Activated CD4-positive, alpha-beta memory T cell treated with anti-CD3 and anti-CD28 coated beads for 36 hours (primary cell): ENCODE measurements at places on chromosomes 13 and 19.
A peak's percentile ranks its signal among the peaks of the same experiment; 100 is the strongest.

DNA sequence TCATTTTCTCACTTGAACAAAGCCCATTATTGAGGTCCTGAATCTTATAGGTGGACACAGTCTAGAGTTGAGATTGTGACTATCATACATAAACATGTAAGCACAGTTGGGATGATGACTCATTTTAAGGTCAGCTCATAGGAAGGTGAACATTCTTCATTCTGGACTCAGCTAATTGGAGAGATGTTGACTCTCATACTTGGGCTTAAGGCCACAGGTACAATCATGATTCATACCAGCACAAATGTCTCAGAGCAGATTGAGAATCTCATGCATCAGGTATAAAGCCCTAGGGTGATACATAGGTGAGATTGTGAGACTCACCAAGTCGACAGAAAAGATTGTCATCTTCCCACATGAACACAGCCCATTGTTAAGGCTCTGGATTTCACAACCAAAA, 62.3 kb upstream of the ZNF724 start:
- no peak for DNase-seq

- no peak for DNase-seq
These were observed 483.2 kb downstream of the FGF9 start for GRCh38 chr13:22154041-22154440.

DNA sequence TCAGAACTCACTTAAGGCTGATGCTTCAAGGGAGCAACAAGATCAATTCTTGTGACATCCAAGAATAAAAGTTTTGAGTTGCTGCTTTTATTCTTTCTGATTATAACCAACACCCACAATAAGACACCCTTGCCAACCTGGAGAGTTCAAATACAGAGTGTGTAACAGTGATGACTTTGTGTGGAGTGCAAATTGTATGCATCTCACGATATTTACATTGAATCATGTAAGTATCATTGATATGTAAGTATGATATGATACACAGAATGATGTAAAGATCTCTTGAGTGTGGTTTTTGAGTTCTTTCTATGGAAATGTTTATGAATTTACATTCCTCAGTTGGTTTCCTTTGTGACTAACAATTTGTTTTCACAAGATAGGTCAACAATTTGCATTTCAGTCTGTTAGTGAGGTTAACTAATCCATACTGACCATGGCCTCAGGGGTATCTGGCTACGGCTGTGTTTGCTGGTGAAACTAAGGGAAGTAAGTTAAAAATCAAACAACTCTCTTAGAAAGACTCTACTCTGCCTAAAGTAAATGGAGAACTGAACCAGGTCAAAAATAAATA, 12.4 kb downstream of the LHFPL6 start:
- no peak for DNase-seq

- DNase-seq: no peak
These were observed 56.2 kb downstream of the PEPD start for GRCh38 chr19:33465371-33465770.

GRCh38 chr19:14441041-14441938, 8.2 kb downstream of the PKN1 start:
- DNase-seq: no peak

DNA sequence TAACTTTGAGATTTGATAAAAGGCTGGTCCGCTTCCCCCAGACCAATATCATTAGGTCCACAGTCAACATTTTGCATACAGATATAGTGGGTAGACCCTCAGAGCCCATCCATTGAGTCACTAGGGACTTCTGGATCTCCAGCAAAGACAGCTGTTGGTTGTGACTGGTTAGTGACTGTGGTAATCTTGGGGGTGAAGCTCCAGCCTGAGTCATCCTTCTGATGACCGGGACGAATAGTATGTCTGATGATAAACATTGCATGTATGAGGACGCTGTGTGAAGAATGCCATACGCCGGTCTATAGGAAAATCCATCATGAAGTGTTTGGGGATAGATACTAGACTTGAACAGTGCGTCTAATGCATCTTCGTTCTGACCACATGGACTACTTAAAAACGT, 307.0 kb downstream of the UQCRFS1 start:
- no peak for DNase-seq

GRCh38 chr19:37346091-37346490, 24.8 kb upstream of the ZNF527 start:
- no peak for DNase-seq

DNA sequence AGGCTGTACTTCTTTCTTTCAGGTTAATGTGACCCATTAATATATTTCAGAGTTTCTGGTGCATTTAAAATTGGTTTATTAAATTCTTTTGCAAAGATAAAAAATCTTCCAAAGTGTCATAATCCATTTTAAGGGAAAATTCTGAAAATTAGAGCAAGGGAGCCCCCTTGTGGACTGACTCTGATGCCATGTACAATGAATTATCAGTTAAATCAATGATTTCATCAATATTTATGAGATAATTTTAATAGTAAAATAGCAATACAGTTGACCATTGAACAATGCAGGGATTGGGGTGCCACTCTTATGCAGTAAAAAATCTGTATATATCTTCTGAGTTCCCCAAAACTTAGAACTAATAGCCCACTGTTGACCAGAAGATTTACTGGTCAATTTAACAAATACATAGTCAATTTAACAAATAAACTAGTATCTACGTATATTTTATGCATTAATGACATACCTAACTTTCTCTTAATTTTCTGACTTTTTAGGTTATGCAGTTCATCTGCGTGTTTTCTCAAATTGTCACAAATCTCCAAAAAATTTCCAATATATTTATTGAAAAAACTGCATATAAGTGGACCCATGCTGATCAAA, 479.1 kb upstream of the MIR17HG start:
- no peak for DNase-seq

DNA sequence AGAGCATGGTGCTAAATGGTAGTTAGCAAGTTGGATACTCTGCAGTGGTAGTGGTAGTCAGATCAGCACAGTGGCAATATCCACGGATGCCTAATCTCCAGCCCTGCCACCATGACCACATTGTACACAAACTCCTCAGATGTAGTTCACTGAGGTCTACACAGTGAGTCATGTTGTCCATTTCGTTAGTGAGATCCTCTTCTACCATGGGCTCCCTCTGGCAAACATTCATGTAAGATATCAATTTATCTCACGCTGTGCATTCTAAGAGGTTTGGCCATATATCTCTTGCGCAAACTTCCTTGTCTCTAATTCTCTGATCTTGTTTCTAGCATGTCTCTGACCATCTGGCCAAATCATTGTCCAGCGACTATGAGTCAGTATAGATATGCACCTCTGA, 58.2 kb downstream of the POLR1D start:
- no peak for DNase-seq

GRCh38 chr19:12126707-12127106, 13.4 kb downstream of the ZNF20 start:
- DNase-seq: no peak

GRCh38 chr13:31739226-31739625, at the start of gene RXFP2:
Gene RXFP2 (plus strand): TSS chr13:31739526. CDS start chr13:31739613, 87 bp downstream.
- DNase-seq: no peak

DNA sequence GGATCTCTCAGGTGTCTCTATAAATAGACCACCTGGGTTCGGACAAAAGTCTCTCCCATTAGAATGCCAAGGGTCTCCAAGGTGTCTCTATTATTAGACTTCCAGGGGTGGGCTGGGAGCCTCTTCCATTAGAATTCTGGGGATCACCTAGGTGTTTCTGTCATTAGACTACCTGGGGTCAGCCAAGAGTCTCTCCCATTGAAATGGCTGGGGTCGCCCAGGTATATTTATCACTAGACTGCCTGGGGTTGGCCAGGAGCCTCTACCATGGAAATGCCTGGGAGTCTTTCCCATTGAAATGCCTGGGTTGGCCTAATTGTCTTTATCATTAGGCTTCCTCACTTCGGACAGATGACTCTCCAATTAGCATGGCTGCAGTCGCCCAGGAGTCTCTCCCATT, 1565.5 kb downstream of the UQCRFS1 start:
- no peak for DNase-seq

- peak; percentile 86 for DNase-seq
These were observed 30.2 kb downstream of the C19orf81 start for GRCh38 chr19:50679177-50680125.

DNA sequence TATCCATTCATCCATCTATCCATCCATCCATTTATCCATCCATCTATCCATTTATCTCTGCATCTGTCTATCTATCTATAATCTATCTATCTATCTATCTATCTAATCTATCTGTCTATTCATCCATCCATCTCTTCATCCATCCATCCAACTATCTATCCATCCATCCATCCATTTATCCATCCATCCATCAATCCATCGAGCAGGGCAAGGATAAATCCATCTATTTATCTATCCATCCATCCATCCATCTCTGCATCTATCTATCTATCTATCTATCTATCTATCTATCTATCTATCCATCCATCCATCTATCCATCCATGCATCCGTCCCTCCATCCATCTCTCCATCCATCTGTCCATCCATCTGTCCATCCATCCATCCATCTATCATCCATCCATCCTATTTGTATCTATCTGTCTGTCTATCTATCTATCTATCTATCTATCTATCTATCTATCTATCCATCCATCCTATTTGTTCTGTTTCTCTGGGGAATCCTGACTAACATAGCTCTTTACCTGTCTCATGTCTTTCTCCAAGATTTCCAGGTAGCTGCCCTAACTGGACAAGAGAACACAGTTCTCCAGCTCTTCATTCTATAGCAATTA, 198.1 kb downstream of the FOXO1 start:
- no peak for DNase-seq

DNA sequence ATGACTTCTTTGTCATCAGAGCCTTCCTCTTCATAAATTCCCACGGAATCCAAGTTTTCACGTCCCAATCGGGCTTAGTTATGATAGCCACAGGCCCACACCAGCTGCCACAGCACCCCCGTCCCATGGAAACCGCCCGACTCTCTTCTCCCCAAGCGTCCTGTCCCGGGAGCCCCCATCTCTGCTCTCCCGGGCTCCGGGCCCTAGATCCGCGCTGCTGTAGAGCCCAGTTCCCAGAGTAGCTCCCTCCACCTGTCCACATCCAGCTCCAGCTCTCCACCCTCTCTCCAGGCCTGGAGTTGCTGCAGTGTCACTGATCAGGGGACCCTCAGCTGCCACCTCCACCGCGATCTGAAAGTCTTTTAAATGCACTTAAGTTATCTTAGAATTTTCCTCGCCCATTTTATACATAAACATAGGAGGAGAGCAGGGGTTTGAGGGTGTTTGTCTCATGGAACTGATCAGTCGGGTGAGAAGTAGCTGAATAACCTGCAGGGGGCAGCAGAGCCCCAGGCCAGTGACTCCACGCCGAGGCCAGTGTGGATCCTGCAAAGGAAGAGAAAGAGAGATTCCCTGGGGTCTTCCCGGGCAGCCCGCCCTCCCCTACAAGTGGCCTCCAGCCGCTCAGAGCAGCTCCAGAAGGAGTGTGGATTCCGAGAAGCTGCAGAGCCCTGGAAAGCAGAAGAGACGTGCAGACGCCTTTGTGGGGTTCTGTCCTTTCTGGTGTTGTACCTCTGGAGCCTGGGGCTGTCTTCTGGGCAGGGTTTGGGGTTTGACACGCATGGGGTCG, 1.1 kb upstream of the ZNF763 start:
- DNase-seq: peak; percentile 81

DNA sequence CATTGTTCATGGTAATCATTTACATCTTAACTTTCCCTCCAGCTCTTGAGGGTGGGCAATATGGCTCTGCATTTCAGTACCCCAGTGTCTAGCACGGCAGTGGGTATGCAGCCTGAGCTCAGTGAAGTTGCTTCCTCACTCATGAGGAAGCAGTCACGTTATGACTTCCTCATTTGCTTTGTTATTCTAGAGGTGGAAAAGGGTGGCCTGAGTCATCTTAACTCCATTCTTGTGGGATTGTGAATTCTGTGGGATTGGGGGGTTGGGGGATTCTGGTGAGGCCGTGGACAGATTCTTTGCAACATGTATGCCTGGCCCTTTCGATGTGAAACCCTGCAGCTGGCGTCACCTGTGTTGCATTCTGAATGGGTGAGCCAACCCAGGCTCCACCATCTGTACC, 406.7 kb upstream of the ZNF507 start:
- DNase-seq: no peak

DNA sequence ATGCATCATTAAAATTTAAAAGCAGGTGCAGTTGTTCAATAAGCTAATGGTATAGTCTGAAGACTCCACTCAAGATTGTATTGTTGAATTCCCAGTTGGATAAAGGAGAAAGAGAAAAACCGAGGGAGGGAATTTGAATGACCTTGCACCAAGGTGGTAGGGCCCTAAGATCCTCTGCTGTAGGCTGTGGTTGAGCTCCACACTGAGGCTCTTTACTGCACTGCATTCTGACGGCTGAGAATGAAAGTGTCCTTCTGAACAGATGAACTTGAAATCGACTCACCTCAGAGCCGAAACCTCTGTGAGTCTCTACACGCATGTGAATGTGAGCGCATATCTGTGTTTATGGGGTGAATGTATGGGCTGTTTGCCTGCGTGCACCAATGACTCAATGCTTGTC, 388.9 kb upstream of the DACH1 start:
- no peak for DNase-seq

GRCh38 chr19:42426643-42427042, 545 bp downstream of the LIPE start:
- no peak for DNase-seq

- DNase-seq: no peak
These were observed 162.9 kb downstream of the NHLRC3 start for GRCh38 chr13:39201180-39201579.

GRCh38 chr19:10686661-10687517, 14.3 kb upstream of the QTRT1 start:
- DNase-seq: no peak

- no peak for DNase-seq
These were observed 42.6 kb upstream of the ZNF91 start for GRCh38 chr19:23437901-23438300.

- no peak for DNase-seq
These were observed 521.5 kb upstream of the SPRY2 start for GRCh38 chr13:80862456-80862855.

DNA sequence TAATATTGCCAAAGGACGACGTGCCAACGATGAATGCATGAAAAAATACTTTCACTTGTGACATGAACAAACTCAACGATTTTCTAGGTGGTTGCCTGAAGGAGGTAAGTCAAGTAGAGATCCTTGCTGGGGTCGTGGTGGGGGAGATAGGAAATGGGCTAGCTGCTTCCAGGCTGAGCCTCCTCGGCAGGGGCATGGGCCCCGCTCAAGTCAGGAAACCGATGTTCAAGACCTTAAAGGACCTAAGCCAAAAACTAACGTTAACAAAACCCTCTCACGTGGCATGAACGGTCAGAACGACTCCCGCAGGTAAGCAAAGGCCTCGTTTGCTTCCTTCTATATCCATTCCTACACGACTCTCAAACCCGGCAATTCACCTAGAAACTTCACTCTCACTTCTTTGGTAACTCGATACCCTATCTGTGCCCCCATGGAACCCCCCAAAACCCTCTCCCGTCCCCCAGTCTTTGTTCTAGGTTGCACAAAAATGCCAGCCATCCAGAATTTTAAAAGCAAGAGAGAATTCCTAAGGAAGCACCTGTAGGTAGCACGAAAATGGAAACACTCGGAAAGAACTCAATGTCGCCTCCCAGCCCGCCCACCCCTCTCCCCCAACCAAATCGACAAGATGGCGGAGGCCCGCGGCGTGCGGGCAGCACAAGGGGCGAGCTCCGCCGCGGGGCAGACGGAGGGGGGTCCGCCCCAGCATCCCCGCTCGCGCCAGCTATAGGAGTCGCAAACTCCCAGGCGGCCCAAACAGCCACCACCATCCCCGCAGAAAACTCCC, 13.6 kb downstream of the ACP4 start:
- DNase-seq: no peak

GRCh38 chr13:45298206-45298505, 42.8 kb downstream of the TPT1 start:
- no peak for DNase-seq

GRCh38 chr19:38848299-38849146, 1.3 kb downstream of the HNRNPL start:
- no peak for DNase-seq

- peak; percentile 57 for DNase-seq
These were observed 26.2 kb downstream of the CSNK1G2 start for GRCh38 chr19:1967087-1967608.
